ENCODE measurements at places on chromosomes 2 and 18. TPM values are rescaled to one million over a fixed set of nuclear protein-coding genes. Genes with fewer than 3 reads are reported as not detected.
A peak's percentile ranks its signal among the peaks of the same experiment; 100 is the strongest.

Gene NPPC
- total RNA-seq, result 1.1 TPM

DNA sequence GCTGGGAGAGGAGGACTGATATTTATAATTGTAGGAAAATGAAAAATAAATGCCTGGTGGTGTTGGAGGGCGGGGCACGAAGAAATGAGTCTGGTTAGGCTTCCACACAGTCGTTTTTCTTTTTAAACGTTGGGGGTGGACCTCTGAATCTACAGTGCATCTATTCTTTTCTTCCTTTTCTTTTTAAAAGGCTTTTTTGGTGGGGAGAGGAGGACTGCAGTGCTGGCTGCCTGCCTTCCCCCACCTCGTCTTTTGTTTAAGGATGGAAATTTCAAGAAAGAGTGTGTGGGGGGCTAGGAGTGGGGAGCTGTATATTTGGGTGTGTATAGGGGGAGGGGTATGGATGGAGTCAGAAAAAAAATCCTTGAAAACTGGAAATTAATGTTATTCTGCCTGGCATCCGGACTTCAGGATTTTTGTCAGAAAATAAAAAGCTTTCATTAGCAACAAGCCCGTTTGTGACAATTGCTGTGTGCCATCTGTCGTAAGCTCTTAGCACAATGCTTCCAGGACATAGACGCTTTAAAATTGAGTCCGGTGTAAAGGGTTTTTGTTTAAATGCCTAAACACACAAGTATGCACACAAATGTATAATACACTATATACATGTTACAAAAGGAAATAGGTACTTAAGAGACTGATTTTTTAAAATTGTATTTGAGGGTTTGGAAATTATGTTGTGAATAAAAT lies 1.1 kb downstream of the MAP2 start:
- DNase-seq, result no peak

Gene GULP1
- not detected for total RNA-seq

GRCh38 chr2:28360718-28361293 lies 31.9 kb upstream of the FOSL2 start:
- peak; percentile 41 for DNase-seq

GRCh38 chr18:11821643-11822237 lies 29.5 kb upstream of the CHMP1B start:
- no peak for DNase-seq

Gene RNF152
- 0.12 TPM for total RNA-seq

DNA sequence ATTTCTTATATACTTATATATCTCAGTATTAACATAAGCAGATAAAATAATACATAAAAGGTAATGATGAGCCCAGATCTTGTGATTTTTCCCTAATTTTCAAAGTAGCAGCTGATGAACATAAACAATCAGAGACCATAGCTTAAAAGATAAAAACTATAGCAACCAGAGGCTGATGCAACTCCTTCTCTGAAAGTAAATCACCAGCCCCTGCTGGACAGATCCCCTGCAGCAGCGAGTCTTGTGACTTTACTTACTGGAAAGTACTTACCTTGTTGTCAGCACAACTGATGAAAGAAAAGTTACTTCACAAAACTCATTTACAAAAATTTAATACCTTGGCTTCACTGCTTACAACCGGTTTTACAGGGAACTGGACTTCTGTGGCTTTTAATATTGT lies 67.3 kb downstream of the GORASP2 start:
- DNase-seq, result no peak

GRCh38 chr18:49608366-49609255 lies 46.8 kb downstream of the LIPG start:
- no peak for DNase-seq

Gene GAL3ST2
- total RNA-seq, result 0.82 TPM

- no peak for DNase-seq
Observed at GRCh38 chr2:40430776-40431599, 20.9 kb downstream of the SLC8A1 start.

DNA sequence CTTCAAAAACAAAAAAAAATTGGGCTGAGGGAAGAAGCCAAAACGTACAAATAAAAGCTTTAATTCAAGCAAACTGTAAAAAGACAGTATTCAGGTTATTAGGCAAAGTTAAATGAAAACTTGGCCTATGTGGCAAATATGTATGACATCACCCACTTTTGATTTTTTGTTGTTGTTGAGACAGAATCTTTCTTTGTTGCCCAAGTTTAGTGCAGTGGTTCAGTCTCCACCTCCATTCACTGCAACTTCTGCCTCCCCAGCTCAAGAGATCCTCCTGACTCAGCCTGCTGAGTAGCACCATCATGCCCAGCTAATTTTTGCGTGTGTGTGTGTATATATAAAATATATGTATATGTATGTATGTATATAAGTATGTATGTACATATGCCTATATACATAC lies 440.4 kb upstream of the NRXN1 start:
- DNase-seq, result no peak

Gene TRPM8
- total RNA-seq, result not detected

Gene RHOB
- total RNA-seq, result 17.5 TPM

DNA sequence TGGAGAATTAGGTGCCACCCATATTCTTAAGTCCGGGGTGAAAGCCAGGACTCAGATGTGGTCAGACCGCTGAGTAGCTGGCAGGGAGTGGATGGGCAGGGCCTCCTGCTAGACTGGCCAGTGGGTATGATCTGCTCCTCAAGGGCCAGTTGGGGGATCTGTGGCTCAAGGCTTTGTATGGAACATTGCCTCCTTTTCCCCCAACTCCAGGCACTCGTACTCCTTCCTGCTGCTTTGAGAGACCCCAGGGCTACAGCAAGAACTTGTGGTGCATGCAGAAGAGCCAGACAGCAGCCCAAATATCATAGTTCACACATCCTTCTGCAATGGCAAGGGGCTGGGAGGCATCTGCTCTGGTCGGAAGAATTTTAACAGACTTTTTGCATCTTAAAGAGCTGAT lies 61.7 kb downstream of the PDCL3 start:
- no peak for DNase-seq

- no peak for DNase-seq
Observed at GRCh38 chr2:174312581-174313234, 22.0 kb upstream of the SP9 start.

DNA sequence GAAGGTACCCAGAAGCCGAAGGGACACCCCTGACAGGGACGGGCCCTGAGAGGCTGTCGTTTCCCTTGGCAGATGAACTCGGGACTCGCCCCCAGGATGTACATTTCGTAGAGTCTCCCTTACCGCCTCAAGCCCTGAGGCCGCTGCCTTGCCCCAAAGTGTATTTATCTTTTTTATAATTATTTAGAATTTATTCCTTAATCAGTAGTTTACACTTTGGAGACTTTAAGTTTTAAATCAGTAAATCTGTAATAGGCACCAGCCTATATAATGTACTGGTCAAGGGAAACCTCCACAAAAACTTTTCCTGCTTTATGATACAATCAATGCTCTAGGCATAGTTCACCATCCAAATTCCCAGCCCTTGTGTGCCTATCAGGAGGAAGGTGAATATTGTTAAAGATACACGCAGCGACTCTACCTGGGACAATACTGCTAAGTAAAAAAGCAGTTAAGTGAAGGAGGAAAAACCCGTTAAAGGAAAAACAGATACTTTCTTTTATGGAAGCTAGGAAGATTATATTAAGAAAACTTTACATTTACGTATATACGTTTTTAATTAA lies 848 bp downstream of the VRK2 start:
- no peak for DNase-seq

DNA sequence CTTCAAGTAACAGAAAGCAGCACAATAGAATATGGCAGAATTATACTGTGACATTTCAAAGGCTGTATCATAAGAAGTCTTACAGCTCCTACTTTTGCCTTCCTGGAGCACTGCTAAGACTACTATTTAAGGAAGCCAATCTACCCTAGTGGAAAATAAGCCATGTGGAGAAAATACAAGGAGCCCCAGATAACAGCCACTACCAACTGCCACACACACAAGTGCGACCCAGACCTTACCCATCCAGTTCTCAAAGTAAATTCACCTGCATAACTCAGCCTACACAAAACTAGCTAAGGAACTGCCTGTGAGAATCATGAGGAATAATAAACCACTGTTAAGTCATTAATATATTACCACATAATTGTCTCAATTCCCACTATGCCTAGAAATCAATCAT lies 66.4 kb downstream of the USP34 start:
- DNase-seq, result no peak

DNA sequence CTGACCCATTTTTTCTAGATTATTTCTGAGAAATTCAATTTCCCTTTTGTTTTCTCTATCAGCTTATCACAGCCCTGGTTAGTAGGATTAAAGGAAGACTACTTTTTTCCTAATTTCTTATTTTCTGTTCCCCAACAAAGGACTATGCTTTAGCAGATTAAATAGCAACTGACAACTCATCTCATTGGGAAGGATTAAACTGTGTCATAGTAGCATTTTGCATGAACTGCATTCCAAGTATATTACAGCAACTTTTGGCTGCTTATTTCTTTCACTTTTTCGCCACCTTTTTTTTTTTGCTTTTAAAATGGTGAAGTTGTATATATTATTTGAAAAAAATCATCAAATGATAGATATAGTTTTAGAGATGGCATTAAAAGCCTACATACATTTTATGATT lies 570.3 kb downstream of the FBXO15 start:
- no peak for DNase-seq

GRCh38 chr18:48997985-48998831 lies 47.4 kb upstream of the SMAD7 start:
- no peak for DNase-seq

Gene ANO7
- 0.90 TPM for total RNA-seq

GRCh38 chr2:207352978-207353671 lies 176.6 kb upstream of the CREB1 start:
- peak; percentile 27 for DNase-seq

- no peak for DNase-seq
Observed at GRCh38 chr2:149023091-149023490, 15.4 kb upstream of the LYPD6B start.

DNA sequence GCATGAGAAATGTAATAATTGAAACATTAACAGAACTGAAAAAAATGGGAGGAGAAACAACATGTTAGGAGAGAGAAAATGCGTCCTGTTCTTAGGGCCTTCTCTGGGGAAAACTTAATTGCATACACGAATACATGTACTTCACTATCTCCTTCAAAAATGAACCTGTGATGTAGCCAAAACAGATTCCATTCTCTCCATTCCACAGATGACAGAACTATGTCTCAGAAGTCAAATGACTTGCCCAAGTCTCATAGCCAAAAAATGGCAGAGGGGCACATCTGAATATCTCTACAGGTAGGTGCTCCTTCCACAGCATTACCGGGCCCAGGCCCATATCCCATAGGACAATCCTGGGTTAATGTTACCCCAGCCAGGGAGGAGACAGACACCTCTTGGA lies 3.9 kb upstream of the DCTN1 start:
- no peak for DNase-seq

Gene TEX44
- not detected for total RNA-seq

- no peak for DNase-seq
Observed at GRCh38 chr2:239142806-239143205, 258.0 kb downstream of the HDAC4 start.

- DNase-seq, result no peak
Observed at GRCh38 chr18:49247781-49248180, 212.7 kb downstream of the DYM start.

Gene UXS1
- total RNA-seq, result 39.9 TPM

- DNase-seq, result no peak
Observed at GRCh38 chr18:3663870-3664512, 214.0 kb downstream of the TGIF1 start.

GRCh38 chr2:117058366-117058765 lies 756.1 kb upstream of the DDX18 start:
- no peak for DNase-seq

- DNase-seq, result peak; percentile 44
Observed at GRCh38 chr2:229852565-229852964, 69.2 kb downstream of the TRIP12 start.

GRCh38 chr2:236888794-236889780 lies 196.6 kb upstream of the COPS8 start:
- no peak for DNase-seq

- no peak for DNase-seq
Observed at GRCh38 chr2:99216096-99216495, 35.1 kb downstream of the MRPL30 start.

Gene MAL
- 92.6 TPM for total RNA-seq

Gene SCN2A
- total RNA-seq, result not detected

All from activated T-cell treated with anti-CD3 and anti-CD28 coated beads, Interleukin-2, amount 50 U/mL, for 72 hours (primary cell).